ENCODE measurements at places on chromosomes 6 and 20. TPM values are rescaled to one million over a fixed set of nuclear protein-coding genes. Genes with fewer than 3 reads are reported as not detected.

Gene MRAP2
- total RNA-seq, result not detected

- H3K36me3 ChIP-seq, result no peaks in the 10 kb centered on the region
- peaks cover 11% of the 10 kb centered on the region for H3K4me1 ChIP-seq
- DNase-seq, result peak; percentile 33
- no peak overlapping the region for H3K27ac ChIP-seq
Observed at GRCh38 chr6:133814797-133815196, 74.1 kb upstream of the TCF21 start.

DNA sequence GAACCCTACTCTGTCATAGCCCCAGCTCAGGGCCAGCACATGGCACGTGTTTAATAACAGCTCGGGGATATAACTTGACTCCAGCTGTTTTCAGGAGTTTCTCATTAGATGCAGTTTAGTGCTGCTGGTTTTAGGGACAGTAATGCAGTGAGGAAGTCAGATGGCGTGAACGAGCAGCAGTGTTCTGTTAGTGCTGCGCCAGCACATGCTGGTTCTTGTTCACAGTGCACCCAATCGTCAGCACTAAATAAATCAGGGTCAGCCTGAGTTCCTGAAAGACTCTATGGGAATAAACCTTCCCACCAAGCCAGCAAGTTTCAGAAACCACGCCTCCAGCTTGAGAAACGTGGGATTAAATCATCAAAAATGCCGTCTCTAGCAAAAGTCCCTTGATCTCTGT is 235.9 kb upstream of the SUPT3H start:
- no peaks in the 10 kb centered on the region for H3K27me3 ChIP-seq
- H3K27ac ChIP-seq, result no peak overlapping the region
- peaks cover 11% of the 10 kb centered on the region for H3K4me1 ChIP-seq
- no peaks in the 10 kb centered on the region for H3K36me3 ChIP-seq
- DNase-seq, result no peak
- no peak overlapping the region for H3K4me3 ChIP-seq

DNA sequence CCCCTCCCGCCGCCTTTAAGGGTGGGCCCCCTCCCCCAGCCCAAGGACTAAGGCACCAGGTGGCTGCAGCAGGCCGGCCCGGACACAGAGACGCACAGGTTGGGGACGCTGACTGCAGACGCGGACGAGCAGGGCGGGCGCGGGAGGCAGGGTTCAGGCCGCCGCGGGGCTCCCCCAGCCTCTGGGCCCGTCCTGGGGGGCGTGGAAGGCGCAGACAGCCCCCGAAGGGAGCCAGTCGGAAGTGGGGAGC is 9.3 kb downstream of the DUSP15 start:
- no peak for DNase-seq
- H3K27ac ChIP-seq, result no peak overlapping the region
- H3K4me1 ChIP-seq, result peaks cover 7% of the 10 kb centered on the region
- no peaks in the 10 kb centered on the region for H3K36me3 ChIP-seq
- no peak overlapping the region for H3K4me3 ChIP-seq

DNA sequence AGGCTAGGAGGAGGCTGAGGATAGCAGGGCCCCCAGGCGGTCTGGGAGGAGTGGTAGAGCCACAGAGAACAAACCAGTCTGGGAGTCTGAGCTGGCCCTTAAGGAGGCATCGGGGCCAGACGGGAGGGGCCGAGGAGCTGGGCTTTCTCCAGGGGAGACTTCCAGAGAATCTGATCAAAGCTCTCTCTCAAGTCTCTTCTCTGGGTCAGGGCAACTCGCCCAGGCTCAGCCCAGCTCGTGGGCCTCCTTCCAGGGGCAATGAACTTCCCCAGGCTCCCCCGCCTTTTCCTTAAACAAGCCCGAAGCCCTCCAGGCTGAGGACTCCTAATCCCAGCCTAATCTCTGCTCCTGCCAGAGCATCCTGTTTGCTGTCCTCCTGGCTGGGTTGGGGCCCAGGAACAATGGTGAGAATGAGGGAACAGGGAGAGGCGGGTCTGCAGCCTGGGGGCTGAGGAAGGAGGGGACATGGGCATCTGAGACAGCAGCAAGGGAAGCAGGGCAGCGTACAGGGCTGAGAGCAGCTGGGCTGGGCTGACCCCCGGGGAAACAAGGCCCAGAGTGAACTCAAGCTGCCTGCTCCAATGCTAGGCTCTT is 173.6 kb downstream of the ANKRD60 start:
- peaks cover 17% of the 10 kb centered on the region for H3K27me3 ChIP-seq
- no peaks in the 10 kb centered on the region for H3K36me3 ChIP-seq
- no peak overlapping the region for H3K4me3 ChIP-seq
- H3K4me1 ChIP-seq, result no peaks in the 10 kb centered on the region

GRCh38 chr20:608970-609369 is 1.1 kb downstream of the TCF15 start:
- no peak for DNase-seq
- no peak overlapping the region for H3K4me3 ChIP-seq
- H3K4me1 ChIP-seq, result peaks cover 11% of the 10 kb centered on the region
- peaks cover 46% of the 10 kb centered on the region for H3K27me3 ChIP-seq
- no peaks in the 10 kb centered on the region for H3K36me3 ChIP-seq

GRCh38 chr6:127115084-127115655 is 3.3 kb upstream of the RSPO3 start:
- no peak for DNase-seq
- H3K27me3 ChIP-seq, result peaks cover 33% of the 10 kb centered on the region
- peaks cover 5% of the 10 kb centered on the region for H3K4me1 ChIP-seq
- H3K36me3 ChIP-seq, result no peaks in the 10 kb centered on the region
- no peak overlapping the region for H3K27ac ChIP-seq
- H3K4me3 ChIP-seq, result no peak overlapping the region

Data from activated naive CD4-positive, alpha-beta T cell treated with anti-CD3 and anti-CD28 coated beads for 36 hours (primary cell).